GM12878 (cell line): ENCODE measurements at places on chromosomes 4 and X. TPM values are rescaled to one million over a fixed set of nuclear protein-coding genes. Genes with fewer than 3 reads are reported as not detected.

The KLB gene
- total RNA-seq: 0.08 and 0.11 TPM in 2 replicates

The CFAP299 gene
- not detected in 2 replicates for total RNA-seq

GRCh38 chrX:19065535-19065934, 56.7 kb downstream of the ADGRG2 start:
- DNase-seq: peak; percentile 25
- H3K36me3 ChIP-seq: no peaks in the 10 kb centered on the region
- H3K27me3 ChIP-seq: no peaks in the 10 kb centered on the region
- no peak overlapping the region for H3K27ac ChIP-seq
- H3K4me3 ChIP-seq: no peak overlapping the region

GRCh38 chr4:3315566-3315965, 22.7 kb downstream of the RGS12 start:
- H3K27me3 ChIP-seq: no peaks in the 10 kb centered on the region
- DNase-seq: no peak
- no peaks in the 10 kb centered on the region for H3K4me1 ChIP-seq
- H3K4me3 ChIP-seq: no peak overlapping the region

GRCh38 chr4:122139139-122139538, 13.0 kb upstream of the BLTP1 start:
- H3K27ac ChIP-seq: no peak overlapping the region
- no peaks in the 10 kb centered on the region for H3K27me3 ChIP-seq
- DNase-seq: no peak
- no peaks in the 10 kb centered on the region for H3K36me3 ChIP-seq
- H3K4me1 ChIP-seq: no peaks in the 10 kb centered on the region

DNA sequence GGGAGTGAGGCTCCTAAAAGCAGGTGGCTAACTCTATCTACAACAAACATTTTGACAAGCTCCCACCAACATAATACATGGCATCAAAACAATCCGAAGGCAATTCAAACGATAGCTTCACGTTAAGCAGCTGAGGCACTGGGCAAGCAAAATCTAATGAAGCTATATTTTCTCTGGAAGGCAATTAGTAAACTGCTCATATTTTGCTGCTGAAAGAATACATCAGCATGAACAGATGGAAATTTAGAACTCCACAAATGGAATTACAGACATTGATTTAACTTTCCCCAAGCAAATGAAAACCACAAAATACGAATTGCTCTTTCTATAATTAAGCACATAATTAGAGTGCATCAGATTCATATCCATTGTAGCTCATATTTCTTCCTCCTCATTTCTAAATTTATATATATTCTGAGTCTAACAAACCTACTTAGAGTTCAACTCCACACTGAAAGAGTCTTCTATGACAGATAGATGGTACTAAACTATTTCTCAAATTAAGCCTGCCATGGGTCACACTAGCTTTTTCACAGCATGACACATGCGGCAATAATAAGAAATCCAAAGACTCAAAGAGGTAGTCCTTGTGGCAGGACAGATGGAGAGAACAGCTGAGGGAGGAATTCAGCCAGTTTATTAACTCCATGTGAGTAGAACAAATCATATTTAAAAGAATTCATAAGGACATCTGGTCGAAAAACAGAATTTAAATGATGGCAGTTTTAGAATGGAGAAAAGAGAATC, 305.4 kb downstream of the MAPK10 start:
- H3K4me1 ChIP-seq: no peaks in the 10 kb centered on the region
- H3K27me3 ChIP-seq: no peaks in the 10 kb centered on the region; the same call in 1 of the 2 replicates
- H3K36me3 ChIP-seq: no peaks in the 10 kb centered on the region
- H3K27ac ChIP-seq: no peak overlapping the region
- DNase-seq: no peak

DNA sequence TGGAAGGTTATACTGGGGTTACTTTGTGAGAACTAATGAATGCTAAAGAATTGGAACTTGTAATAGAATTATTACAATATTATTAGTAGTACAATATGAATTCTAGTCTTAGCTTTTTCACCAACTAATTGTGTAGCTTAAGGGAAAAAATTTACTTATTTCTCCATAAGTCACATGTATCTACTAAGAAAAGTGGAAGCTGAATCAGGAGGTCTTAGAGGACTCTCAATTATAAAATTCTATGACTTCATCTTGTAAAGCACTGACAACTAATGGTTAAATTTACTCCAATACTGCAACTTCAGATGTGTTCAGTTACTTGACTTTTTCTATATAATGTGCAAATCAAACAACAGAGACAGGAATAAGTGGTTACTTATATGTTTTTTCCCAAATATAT, 899 bp upstream of the TMPRSS11D start:
- H3K4me1 ChIP-seq: no peaks in the 10 kb centered on the region
- no peaks in the 10 kb centered on the region for H3K36me3 ChIP-seq
- no peak overlapping the region for H3K27ac ChIP-seq

DNA sequence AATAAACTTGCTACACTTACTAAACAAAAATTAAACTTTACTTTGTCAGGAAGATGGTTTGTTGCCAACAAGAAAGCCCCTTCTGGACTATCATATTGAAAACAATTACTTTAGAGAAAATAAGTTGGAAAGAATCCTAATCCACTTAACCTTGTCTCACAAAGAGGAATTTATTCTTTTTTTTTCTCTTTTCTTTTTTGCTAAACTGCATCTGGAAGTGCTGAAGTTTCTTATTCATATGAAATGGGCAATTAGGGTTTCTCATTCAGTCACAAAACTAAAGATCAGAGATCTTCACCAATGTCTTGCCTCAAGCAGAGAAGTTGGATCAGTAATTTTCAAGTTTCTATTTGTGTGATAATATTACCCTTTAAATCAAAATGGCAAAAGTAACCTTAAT, 234.9 kb upstream of the AMOT start:
- no peaks in the 10 kb centered on the region for H3K27me3 ChIP-seq
- no peaks in the 10 kb centered on the region for H3K4me1 ChIP-seq
- H3K27ac ChIP-seq: no peak overlapping the region
- no peak overlapping the region for H3K4me3 ChIP-seq
- H3K36me3 ChIP-seq: no peaks in the 10 kb centered on the region
- DNase-seq: no peak

DNA sequence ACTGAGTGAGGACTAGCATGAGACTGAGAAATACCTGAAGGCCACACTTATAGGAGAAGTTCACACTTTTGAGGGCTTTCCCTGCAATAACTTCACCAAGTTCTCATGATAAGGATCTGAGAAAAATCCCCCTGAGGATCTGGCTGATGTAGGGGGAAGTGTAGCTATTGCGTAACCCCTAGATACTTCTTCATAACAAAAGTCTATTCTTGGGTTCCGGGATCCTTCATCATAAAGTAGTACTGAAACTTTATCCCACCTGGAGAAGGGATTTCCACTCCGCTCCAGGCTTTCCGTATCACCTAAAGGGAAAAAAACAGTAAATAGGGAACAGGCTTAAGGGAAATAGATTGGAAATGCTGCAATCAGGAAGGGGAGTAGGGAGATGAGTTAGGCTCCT, 13.3 kb downstream of the USP27X start:
- H3K27ac ChIP-seq: no peak overlapping the region
- no peaks in the 10 kb centered on the region for H3K4me1 ChIP-seq
- H3K27me3 ChIP-seq: no peaks in the 10 kb centered on the region

DNA sequence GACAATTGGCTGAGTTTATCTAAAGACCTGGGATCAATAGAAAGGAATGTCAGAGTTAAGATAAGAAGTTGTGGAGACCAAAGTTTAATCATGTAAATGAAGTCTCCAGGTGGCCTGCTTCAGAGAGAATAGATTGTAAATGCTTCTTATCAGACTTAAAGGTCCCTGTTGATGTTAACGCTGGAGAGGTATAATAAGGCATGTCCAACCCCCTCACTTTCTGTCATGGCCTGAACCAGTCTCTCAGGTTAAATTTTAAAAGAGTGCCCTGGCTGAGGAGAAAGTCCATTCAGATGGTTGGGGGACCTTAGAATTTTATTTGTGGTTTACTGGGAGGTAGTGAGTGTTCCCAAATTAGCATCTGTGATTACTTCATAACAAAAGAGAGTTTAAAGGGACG, 86.7 kb downstream of the AKAP4 start:
- H3K36me3 ChIP-seq: no peaks in the 10 kb centered on the region
- H3K27ac ChIP-seq: no peak overlapping the region

GRCh38 chrX:10615931-10616774, 4.2 kb downstream of the MID1 start:
- no peak overlapping the region for H3K4me3 ChIP-seq
- no peaks in the 10 kb centered on the region for H3K4me1 ChIP-seq
- no peaks in the 10 kb centered on the region for H3K36me3 ChIP-seq
- no peaks in the 10 kb centered on the region; the same call in none of the 2 replicates for H3K27me3 ChIP-seq
- no peak overlapping the region for H3K27ac ChIP-seq

- no peaks in the 10 kb centered on the region; the same call in 1 of the 2 replicates for H3K27me3 ChIP-seq
- H3K36me3 ChIP-seq: no peaks in the 10 kb centered on the region
- no peak overlapping the region for H3K27ac ChIP-seq
- no peak for DNase-seq
- H3K4me1 ChIP-seq: no peaks in the 10 kb centered on the region
- H3K4me3 ChIP-seq: no peak overlapping the region
Measured at GRCh38 chr4:36753048-36753447, 471.6 kb downstream of the DTHD1 start.

DNA sequence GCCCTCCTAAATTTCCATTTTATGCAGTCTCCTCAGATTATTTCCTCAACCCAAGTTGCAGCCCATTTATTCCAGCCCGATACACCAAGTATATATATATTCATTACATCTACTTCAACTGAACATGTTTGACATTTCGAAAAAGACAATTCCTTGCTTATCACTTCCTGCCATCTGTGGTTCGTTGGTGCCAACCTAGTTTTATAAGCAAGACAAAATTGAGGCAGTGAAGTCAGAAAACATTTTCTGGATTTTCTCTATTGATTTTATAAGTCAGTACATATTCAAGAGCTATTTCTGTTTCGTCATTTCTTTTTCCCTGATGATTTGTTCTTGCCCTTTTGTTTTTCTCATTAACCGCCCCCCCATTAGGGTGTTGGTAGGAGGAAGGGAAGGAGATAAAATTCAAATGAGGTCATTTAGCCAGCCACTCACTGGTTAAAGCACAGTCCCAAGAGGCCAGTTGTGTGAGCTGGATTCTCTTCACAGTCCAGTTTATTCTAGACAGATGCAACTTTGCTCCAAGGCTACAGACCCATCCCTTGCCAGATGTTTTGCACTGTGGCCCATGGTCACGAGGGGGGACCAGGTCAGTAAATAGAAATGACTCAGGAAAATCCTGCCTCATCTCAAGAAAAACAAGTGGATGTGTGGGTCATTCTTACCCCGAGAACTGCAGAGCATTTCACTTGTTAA, 20.3 kb upstream of the VEGFD start:
- no peak for DNase-seq
- no peaks in the 10 kb centered on the region for H3K4me1 ChIP-seq
- no peak overlapping the region for H3K27ac ChIP-seq
- no peak overlapping the region for H3K4me3 ChIP-seq
- H3K36me3 ChIP-seq: no peaks in the 10 kb centered on the region

- H3K4me1 ChIP-seq: no peaks in the 10 kb centered on the region
- H3K36me3 ChIP-seq: no peaks in the 10 kb centered on the region
- H3K27me3 ChIP-seq: no peaks in the 10 kb centered on the region
- no peak overlapping the region for H3K27ac ChIP-seq
Measured at GRCh38 chrX:8887004-8887403, 85.8 kb upstream of the FAM9A start.

DNA sequence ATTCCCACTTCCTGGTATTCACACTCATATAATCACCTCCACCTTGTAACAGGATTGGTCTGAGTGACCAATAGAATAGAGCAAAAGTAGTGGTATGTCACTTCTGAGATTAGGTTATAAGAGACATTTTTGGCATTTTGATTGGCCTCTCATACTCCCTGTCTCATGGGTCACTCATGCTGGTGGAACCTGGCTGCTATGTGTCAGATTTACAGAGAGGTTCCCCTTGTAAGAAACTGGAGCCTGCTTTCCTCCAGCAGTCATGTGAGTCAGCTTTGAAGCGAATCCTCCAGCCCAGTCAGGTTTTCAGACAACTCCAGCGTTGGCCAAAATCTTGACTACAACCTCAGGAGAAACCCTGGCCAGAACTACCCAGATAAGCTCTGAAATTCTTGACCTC, 2.6 kb upstream of the OTUD4 start:
- H3K4me3 ChIP-seq: no peak overlapping the region
- no peak overlapping the region for H3K27ac ChIP-seq
- H3K4me1 ChIP-seq: peaks cover 32% of the 10 kb centered on the region
- H3K36me3 ChIP-seq: no peaks in the 10 kb centered on the region

- no peaks in the 10 kb centered on the region for H3K36me3 ChIP-seq
- H3K4me1 ChIP-seq: peaks cover 27% of the 10 kb centered on the region
- no peaks in the 10 kb centered on the region for H3K27me3 ChIP-seq
- H3K4me3 ChIP-seq: no peak overlapping the region
- no peak overlapping the region for H3K27ac ChIP-seq
Measured at GRCh38 chr4:94523617-94524016, 71.9 kb downstream of the PDLIM5 start.

GRCh38 chr4:41189076-41189475, 25.3 kb downstream of the APBB2 start:
- H3K36me3 ChIP-seq: no peaks in the 10 kb centered on the region
- H3K4me3 ChIP-seq: 0 out of 2 replicates have a peak overlapping the region, but pooled peaks have one; percentile 17
- H3K27me3 ChIP-seq: no peaks in the 10 kb centered on the region
- peak overlapping the region; percentile 27 for H3K27ac ChIP-seq
- peaks cover 26% of the 10 kb centered on the region for H3K4me1 ChIP-seq
